Natural killer cell (primary cell): ENCODE measurements at places on chromosomes 16 and 17. TPM values are rescaled to one million over a fixed set of nuclear protein-coding genes. Genes with fewer than 3 reads are reported as not detected.

Gene PPM1E
- not detected for total RNA-seq

Gene DBNDD1
- total RNA-seq = not detected

Gene ADORA2B
- 0.88 TPM for total RNA-seq

Gene MYH10
- 1.0 TPM for total RNA-seq

Gene TERB1
- total RNA-seq = 0.66 TPM

Gene TPSAB1
- total RNA-seq = 13.4 TPM

Gene ADAM11
- total RNA-seq = 0.28 TPM

Gene NPIPB13
- total RNA-seq = 39.8 TPM

GRCh38 chr16:85836706-85837582, 37.4 kb downstream of the COX4I1 start:
- peaks cover 25% of the 10 kb centered on the region for H3K4me1 ChIP-seq
- no peaks in the 10 kb centered on the region for H3K27me3 ChIP-seq
- no peak overlapping the region for H3K4me3 ChIP-seq
- no peak for DNase-seq

- H3K27ac ChIP-seq = no peak overlapping the region
- no peaks in the 10 kb centered on the region for H3K36me3 ChIP-seq
- H3K27me3 ChIP-seq = no peaks in the 10 kb centered on the region
Measured at GRCh38 chr17:70343114-70343513, 173.8 kb downstream of the KCNJ2 start.

DNA sequence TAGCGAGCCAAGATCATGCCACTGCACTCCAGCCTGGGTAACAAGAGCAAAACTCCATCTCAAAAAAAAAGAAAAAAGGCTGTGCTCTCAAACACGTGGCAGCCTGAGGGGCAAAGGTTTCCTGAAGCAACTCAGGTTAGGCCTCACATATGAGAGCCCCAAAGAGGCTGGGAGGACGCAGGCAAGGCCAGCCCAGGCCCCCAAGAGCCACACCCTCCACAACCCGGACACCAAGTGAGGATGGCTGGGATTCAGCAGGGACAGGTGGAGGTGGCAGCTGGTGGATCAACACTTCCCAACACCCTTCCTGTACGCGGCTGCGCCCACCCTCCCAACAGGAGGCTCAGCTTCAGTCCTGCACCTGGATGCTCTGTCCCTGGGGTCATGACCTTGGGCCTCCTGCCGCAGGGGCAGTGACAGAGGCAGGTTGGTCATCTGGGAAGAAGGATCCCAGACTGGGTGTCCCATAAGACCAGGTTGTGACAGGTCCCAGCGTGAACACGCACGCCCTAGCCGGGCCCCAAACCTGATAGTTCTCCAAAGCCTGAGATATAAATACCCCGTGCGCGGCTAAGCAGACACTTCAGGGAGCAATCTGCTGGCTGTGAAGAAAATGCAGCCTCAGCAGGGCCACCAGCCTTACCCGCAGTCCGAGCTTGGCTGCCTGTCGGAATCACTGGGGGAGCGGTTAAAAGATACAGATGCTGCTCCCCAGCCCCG, 78.1 kb downstream of the TIMM22 start:
- H3K36me3 ChIP-seq = peaks cover 50% of the 10 kb centered on the region
- H3K4me1 ChIP-seq = no peaks in the 10 kb centered on the region
- H3K4me3 ChIP-seq = no peak overlapping the region
- no peaks in the 10 kb centered on the region for H3K27me3 ChIP-seq
- no peak overlapping the region for H3K27ac ChIP-seq

GRCh38 chr16:81815429-81815766, 36.3 kb downstream of the PLCG2 start:
- DNase-seq = no peak
- peaks cover 80% of the 10 kb centered on the region for H3K4me1 ChIP-seq
- H3K27ac ChIP-seq = peak overlapping the region; percentile 68
- no peaks in the 10 kb centered on the region for H3K36me3 ChIP-seq

DNA sequence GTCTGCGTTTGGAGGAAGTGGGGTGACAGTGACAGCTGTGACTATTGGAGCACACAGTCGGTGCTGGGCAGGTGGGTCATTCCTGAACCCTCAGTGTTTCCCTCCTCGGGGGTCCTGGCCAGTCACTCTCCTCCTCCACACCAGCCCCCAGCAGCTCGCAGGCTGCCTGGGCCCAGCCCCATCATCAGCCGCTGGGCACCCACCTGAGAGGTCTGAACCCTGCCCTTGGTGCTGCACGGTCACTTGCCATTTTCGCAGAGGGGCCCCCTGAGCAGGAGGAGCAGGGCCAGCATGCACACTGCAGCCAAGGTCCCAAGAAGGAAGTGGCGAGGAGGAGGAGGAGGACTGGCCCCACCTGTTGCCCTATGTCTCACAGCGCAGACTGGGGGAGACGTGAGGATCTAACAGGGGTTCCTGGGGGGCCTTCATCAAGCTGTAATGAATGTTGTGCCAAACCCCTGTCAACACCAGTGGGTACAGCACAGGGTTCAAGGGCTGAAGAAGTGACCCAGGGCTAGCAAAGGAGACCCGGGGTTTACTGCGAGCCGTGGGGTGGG, 23.0 kb downstream of the JPH3 start:
- no peak overlapping the region for H3K27ac ChIP-seq
- no peak for DNase-seq
- H3K4me1 ChIP-seq = no peaks in the 10 kb centered on the region
- no peak overlapping the region for H3K4me3 ChIP-seq
- H3K36me3 ChIP-seq = no peaks in the 10 kb centered on the region
- H3K27me3 ChIP-seq = no peaks in the 10 kb centered on the region

DNA sequence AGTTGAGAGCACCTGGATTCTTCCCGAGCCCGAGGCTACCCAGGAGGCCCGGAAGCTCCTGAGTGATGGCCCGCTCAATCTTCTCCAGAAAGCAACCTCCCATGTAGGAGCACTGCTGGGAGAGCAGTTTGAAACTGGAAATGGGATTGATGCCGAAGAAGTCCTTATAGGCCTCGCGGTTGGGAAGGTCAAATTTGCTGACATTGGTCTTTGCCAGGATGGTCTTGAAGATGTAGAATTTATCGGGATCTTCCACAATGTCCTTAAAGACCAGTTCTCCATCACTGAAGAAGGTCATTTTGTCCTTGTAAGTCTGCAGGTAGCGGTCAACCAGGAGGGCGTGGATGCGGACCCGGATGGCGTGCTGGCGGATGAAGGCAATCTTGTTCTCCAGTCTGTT, 49.7 kb downstream of the SRL start:
- no peak overlapping the region for H3K4me3 ChIP-seq
- no peaks in the 10 kb centered on the region for H3K4me1 ChIP-seq
- H3K36me3 ChIP-seq = no peaks in the 10 kb centered on the region
- no peak for DNase-seq
- H3K27me3 ChIP-seq = no peaks in the 10 kb centered on the region
- H3K27ac ChIP-seq = no peak overlapping the region

DNA sequence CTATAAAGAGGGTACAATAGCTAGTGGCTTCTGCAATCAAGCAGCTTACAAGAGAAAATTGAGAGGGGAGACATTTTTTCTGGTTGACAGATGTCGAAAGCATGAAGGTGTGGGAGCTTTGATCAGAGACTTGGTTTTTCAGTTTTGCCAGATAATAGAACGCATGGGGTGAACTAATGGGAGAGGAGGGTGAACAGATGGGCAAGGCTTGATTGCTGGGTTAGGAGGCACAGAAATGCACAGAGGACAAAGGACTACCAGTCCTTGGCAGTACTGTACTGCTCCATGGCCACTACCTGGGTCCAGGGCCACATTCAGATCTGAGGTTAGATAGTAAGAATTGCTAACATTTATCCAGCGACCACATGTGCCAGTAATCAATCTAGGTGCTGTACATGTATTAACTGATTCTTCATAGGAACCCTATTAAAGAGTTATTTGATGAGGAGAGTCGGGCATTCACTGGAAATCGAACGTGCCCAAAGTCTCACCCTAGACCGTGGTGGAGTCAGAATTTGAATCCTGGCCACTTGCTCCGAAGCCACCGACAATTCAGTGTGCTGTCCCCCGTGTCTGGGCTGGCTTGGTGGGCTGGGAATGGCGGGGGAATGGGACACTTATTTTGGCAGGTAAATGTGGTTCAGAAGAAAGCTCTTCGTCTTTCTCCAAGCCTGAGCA, 873 bp upstream of the KSR1 start:
- H3K27me3 ChIP-seq = no peaks in the 10 kb centered on the region
- peak overlapping the region; percentile 25 for H3K4me3 ChIP-seq
- DNase-seq = no peak

- no peaks in the 10 kb centered on the region for H3K27me3 ChIP-seq
- no peaks in the 10 kb centered on the region for H3K36me3 ChIP-seq
- no peak for DNase-seq
- no peak overlapping the region for H3K27ac ChIP-seq
Measured at GRCh38 chr16:73025151-73025855, 22.6 kb downstream of the ZFHX3 start.

DNA sequence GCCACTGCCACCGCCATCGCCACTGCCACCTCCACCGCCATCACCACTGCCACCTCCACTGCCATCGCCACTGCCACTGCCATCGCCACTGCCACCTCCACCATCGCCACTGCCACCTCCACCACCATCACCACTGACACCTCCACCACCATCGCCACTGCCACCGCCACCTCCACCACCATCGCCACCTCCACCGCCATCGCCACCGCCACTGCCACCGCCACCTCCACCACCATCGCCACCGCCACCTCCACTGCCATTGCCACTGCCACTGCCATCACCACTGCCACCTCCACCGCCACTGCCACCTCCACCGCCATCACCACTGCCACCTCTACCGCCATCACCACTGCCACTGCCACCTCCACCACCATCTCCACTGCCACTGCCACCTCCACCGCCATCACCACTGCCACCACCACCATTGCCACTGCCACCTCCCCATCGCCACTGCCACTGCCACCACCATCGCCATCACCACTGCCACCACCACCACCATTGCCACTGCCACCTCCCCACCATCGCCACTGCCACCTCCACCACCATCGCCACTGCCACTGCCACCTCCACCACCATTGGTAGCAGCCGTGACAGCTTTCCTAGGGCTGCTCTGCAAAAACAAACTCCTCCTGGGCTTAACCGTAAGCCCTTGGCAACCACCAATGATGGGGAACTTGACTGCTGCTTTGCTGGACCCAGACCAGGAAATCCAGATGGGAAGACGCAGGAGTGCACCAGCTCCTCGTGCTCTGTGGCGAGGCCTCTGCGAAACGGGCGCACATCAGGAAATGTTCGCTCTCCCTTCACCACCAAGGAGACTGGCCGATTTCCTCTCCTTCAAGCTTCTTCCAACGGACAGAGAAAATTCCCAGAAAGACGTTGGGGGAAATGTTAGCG, 147.2 kb downstream of the RBFOX3 start:
- DNase-seq = no peak
- no peak overlapping the region for H3K4me3 ChIP-seq
- H3K4me1 ChIP-seq = no peaks in the 10 kb centered on the region

DNA sequence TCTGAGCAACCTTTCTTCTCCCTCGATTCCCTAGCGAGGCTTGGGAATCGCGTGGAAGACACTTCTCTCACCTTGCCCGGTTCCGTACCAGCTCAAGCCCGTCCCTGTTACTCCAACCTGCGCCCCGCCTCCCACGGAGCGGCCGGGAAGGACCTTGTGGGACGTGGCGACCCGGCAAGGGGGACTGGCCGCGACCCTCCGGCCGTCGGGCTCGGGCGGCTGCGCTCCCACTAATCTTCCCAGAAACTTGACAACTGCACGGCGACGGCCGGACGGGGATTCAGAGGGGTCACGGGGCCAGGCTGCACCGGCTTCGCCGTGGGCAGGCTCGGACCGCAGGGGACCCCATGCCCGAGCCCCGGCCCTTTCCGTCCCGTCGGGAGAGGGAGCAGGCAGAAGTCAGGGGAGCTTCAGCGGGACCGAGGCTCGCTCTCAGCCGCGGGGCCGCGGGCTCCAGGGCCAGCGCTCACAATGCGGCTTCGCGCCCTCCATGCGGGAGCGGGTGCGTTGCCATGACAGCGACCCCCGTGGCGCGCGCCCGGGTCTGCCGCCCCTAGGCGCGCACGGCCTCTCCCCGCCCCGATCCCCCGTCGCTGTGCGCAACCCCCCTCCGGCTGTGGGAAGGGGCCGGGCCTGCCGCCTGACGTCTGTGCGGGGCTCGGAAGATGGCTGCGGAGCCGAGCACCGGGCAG, at the start of gene SGSM2:
Gene SGSM2 (plus strand): TSS at position 650 of the 692 bp plus-strand sequence. CDS start 188 bp downstream, outside the sequence.
- peak within 1 kb of the TSS; percentile 60 for H3K4me3 ChIP-seq
- peak within 1 kb of the TSS; percentile 51 for H3K27ac ChIP-seq
- H3K36me3 ChIP-seq = peaks cover 27% of the 10 kb centered on the region
- peaks cover 18% of the 10 kb centered on the region for H3K4me1 ChIP-seq
- DNase-seq = peak; percentile 85

- no peak overlapping the region for H3K4me3 ChIP-seq
- H3K4me1 ChIP-seq = peaks cover 68% of the 10 kb centered on the region
- peak overlapping the region; percentile 24 for H3K27ac ChIP-seq
- no peaks in the 10 kb centered on the region for H3K36me3 ChIP-seq
- no peaks in the 10 kb centered on the region for H3K27me3 ChIP-seq
Measured at GRCh38 chr17:3796110-3796821, 4.7 kb downstream of the ITGAE start.

GRCh38 chr17:73792994-73793393, 148.7 kb upstream of the SDK2 start:
- H3K4me3 ChIP-seq = no peak overlapping the region
- DNase-seq = no peak
- H3K4me1 ChIP-seq = no peaks in the 10 kb centered on the region
- H3K36me3 ChIP-seq = no peaks in the 10 kb centered on the region
- no peak overlapping the region for H3K27ac ChIP-seq
- H3K27me3 ChIP-seq = no peaks in the 10 kb centered on the region

GRCh38 chr17:75430159-75430974, 24.9 kb upstream of the GRB2 start:
- H3K4me1 ChIP-seq = peaks cover 17% of the 10 kb centered on the region
- H3K4me3 ChIP-seq = no peak overlapping the region
- no peaks in the 10 kb centered on the region for H3K27me3 ChIP-seq

DNA sequence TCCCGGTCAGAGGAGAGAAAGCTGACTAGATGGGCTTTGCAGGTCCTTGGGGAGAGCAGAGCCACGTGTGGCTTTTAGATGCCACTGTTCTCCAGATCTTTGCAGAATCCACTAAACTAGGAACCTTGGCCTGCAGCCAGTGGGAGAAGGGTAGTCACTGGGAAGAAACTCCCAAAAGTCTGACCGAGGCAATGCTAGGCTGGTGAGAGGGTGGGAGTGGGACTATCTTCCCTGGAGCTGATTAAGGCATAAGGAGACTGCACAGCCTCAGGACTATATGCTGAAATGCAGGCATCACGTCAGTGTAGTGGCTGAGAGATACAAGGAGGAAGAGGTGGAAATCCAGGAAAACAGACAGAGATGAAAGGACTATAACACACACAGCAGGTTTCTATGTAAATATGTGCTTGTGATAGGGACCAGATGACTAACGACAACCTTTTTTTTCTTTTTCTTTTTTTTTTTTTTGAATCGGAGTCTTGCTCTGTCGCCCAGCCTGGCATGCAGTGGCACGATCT, 2.2 kb upstream of the GSDMA start:
- H3K36me3 ChIP-seq = no peaks in the 10 kb centered on the region
- peaks cover 24% of the 10 kb centered on the region for H3K4me1 ChIP-seq
- DNase-seq = no peak
- no peaks in the 10 kb centered on the region for H3K27me3 ChIP-seq

GRCh38 chr16:50657241-50657640, 23.9 kb downstream of the SNX20 start:
- no peak for DNase-seq
- H3K27ac ChIP-seq = no peak overlapping the region
- H3K36me3 ChIP-seq = no peaks in the 10 kb centered on the region
- no peaks in the 10 kb centered on the region for H3K27me3 ChIP-seq

- no peaks in the 10 kb centered on the region for H3K27me3 ChIP-seq
- no peaks in the 10 kb centered on the region for H3K4me1 ChIP-seq
- H3K27ac ChIP-seq = no peak overlapping the region
- H3K36me3 ChIP-seq = no peaks in the 10 kb centered on the region
- no peak for DNase-seq
Measured at GRCh38 chr16:49601576-49601975, 228.0 kb downstream of the C16orf78 start.

- no peaks in the 10 kb centered on the region for H3K36me3 ChIP-seq
- H3K27ac ChIP-seq = no peak overlapping the region
- H3K4me3 ChIP-seq = no peak overlapping the region
- H3K4me1 ChIP-seq = no peaks in the 10 kb centered on the region
- no peaks in the 10 kb centered on the region for H3K27me3 ChIP-seq
Measured at GRCh38 chr17:29880031-29880430, 50.0 kb downstream of the SSH2 start.
